ENCODE measurements at places on chromosomes 5 and 9.

GRCh38 chr5:72760259-72760658, 56.2 kb upstream of the TNPO1 start:
- DNase-seq = no peak

DNA sequence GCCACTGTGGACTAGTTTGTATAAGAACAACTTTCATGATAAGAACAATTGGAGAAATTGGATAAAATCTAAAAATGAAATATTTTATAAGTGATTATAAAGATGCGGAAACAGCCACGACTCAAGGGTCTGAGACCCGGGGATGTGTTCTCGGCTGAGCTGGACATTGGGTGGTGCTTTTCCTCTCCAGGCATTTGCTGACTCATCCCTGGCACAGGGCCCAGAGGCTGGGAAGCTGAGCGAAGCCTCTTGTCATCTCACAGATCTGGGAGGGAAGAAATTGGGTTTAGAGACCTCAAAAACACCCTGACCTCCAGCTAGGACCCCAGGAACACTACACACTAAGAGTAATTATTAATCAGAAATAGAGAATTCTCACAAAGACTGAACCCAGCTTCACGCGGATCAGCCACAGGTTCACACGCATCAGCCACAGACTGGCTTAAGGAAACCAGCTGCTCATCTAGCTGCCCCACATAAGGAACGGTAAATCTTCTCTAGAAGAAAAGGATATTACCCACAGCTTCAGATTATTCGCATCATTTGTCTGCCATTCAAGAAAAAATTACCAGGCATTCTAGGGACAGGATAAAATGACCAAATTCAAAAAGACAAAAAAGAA, 2.8 kb upstream of the OR2V1 start:
- DNase-seq = peak; percentile 82

- no peak for DNase-seq
Measured at GRCh38 chr5:59709846-59710245, 183.7 kb downstream of the PDE4D start.

- DNase-seq = no peak
Measured at GRCh38 chr9:127075624-127076372, 46.6 kb downstream of the ANGPTL2 start.

DNA sequence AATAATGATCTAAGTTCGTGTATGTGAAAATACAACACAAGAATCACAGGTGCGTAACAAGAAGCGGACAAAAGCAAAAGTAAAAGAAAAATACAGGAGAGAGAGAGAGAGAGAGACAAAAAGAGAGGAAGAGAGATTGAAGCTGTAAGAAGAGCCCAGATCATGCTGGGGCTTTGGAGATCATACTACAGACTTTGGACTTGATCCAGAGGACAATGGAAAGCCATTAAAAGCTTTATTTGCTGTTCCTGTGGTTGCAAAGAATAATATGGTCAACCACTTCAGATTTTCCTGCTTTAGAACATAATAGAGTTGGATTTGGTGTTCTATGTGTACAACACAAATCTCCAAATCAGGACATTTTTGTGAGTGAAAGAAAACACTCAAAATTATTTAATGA, 561.4 kb downstream of the CAAP1 start:
- no peak for DNase-seq

DNA sequence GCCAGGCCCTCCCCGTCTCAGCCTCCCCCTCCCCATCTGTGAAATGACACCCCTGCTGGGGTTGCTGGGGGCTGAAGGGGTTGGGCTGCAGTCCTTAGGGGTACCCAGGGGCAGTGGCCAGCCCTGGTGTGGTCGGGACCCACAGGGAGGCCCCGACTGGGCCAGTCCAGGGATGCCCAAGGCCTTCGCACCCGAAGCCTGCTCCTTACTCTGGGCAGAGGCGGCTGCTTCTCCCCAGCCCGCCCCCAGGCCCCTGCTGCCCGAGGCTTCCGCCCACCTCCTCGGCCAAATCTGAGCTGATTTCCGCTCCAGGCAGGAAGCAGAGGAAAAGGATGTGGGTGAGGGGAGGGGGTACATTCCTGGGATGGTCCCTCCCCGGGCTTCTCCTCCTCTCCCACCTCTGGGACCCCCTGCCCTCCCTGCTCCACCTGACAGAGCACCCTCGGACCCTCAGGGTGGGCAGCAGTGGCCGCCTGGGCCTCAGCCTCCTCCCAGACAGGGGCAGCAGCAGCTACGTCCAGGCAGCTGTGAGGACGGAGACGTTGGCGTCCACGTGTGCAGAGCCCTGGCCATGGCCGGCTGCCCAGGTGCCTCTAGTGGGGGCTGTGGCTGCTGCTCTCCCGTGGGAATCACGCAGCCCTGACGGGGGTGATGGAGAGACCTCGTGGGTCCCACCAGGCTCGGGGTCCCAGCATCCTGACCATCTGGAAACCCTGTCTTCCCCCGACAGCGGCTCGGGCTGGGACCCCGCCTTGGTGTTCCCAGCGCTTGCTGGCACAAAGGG, 4.2 kb upstream of the NRARP start:
- DNase-seq = no peak

GRCh38 chr9:98427491-98427890, 172.0 kb upstream of the TBC1D2 start:
- DNase-seq = no peak

DNA sequence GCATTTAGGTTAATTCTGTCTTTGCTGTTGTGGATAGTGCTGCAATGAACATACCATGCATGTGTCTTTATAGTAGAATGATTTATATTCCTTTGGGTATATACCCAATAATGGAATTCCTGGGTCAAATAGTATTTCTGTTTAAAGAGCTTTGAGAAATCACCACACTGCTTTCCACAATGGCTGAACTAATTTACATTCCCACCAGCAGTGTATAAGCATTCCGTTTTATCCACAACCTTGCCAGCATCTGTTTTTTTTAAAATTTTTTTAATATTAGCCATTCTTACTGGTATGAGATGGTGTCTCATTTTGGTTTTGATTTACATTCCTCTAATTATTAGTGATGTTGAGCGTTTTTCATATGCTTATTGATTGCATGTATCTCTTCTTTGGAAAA, 15.5 kb upstream of the TARS1 start:
- DNase-seq = no peak

- no peak for DNase-seq
Measured at GRCh38 chr5:61084658-61085057, 77.6 kb downstream of the SMIM15 start.

All from Right ventricle myocardium inferior (tissue), 1 donor.